ENCODE measurements at places on chromosomes 1 and 21. TPM values are rescaled to one million over a fixed set of nuclear protein-coding genes. Genes with fewer than 3 reads are reported as not detected.

The RCSD1 gene
- 0.16 TPM for total RNA-seq

The KIF1B gene
- total RNA-seq = 54.8 TPM

The DDOST gene
- 269 TPM for total RNA-seq

The CPLANE2 gene
- 1.3 TPM for total RNA-seq

DNA sequence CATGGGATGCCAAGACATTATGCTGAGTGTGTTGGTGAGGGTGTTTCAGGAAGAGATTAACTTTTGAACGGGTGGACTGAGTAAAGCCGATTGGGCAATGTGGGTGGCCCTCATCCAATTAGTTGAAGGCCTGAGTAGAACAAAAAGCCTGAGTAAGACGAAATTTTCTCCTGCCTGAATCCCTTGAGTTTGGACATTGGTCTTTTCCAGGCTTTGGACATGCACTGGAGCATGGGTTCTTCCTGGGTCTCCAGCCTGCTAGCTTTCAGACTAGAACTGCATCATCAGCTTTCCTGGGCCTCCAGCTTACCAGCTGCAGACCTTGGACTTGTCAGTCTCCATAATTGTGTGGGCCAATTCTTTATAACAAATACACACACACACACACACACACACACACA lies 63.6 kb downstream of the NIBAN1 start:
- DNase-seq = no peak

- DNase-seq = peak; percentile 52
Measured at GRCh38 chr1:21307663-21308305, 17.5 kb upstream of the ECE1 start.

- DNase-seq = peak; percentile 44
Measured at GRCh38 chr1:61864489-61864888, 122.2 kb downstream of the PATJ start.

Measured in SJCRH30 (cell line).